Stimulated activated CD8-positive, alpha-beta memory T cell treated with anti-CD3 and anti-CD28 coated beads, Interleukin-7, amount 100 ng/mL, for 1 hour (primary cell): ENCODE measurements at places on chromosomes 7 and 10.

GRCh38 chr10:113648478-113648877 lies 15.4 kb downstream of the NRAP start:
- DNase-seq, result no peak

DNA sequence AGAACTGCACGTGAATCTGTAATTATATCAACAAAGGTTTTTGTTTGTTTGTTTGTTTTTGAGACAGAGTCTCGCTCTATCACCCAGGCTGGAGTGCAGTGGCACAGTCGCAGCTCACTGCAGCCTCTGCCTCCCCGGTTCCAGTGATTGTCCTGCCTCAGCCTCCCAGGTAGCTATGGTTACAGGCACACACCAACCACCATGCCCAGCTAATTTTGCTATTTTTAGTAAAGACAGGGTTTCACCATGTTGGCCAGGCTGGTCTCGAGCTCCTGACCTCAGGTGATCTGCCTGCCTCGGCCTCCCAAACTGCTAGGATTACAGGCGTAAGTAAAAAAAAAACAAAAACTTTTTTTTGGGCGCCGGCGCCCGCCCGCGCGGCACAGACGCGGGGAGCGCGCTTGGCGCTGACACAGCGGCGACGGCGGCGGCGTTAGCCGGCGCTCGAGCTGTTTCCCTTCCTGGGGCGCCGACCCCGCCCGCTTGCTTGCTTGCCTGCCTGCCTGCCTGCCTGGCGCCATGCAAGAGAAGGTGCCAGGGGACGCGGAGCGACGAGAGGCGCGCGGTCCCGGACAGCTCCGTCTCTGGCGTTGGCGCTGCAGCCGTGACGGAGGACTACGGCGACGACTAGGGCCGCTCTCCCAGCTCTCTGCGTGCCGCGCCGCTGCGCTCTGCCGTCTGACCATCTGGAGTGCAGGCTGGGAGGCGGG lies 171.4 kb upstream of the NUPR2 start:
- no peak for DNase-seq

GRCh38 chr7:18995270-18995671 lies 122.2 kb downstream of the TWIST1 start:
- DNase-seq, result no peak

DNA sequence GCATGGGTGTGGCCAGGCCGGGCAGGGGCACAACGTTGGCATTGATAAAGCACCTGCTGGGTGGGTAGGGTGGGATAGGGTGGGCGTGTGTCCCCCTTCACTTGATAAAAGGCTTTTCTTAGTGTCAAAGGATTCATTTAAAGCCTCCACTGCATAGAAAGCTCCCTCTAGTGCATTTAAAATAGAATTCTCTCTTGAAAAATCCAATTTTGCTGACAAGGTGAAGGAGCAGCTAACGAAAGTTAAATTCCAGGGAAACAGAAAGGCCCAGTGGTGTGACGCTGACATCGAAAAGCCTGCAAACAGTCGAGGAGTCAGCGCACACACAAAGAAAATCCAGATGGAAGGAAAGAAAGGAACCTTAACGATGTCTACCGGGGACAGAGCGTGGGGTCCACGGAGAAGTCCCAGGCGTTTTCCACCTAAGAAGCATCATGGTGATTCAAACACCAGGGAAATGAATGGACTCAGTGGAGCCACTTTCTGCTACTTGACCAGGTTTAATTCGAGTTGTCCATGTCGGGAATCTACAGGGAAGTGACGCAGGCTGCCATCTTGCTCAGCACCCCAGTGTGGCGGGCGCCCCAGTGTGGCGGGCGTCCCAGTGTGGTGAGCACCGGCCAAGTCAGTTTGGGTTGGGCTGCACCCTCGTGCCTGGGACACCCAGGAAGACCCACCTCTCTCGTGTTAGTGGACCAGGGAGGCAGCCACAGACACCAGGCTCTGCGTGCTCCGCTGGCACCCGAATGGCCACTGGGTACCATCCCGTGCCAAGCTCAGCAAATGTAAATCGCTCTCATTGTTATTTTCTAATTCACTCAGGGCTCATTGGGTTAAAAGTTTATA lies 217.8 kb downstream of the DNAJB6 start:
- DNase-seq, result no peak

DNA sequence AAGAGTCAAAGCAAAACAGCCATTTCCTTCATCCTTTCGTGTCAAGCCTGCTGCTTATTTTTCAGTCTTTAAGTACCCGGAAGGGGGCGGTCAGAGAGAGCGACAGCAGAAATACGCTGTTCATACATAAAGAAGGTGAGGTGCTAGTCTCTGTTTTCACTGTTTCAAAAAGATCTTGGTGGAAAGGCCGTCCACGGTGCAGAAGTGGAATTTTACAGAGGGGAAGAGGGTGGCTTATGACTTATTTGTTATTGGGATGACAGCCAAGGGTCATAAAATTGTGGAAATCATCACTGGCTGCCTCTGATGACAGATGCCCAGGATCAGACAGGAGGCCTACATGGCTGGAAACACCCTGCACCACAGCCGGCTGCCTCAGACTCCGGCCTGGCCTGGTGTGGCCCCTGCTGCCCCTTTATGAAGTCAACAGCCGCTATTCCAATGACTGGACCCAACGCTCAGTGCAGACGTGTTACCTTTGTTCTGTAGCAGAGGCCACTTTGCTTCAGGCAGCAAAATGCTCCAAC lies 57.0 kb downstream of the HIPK2 start:
- no peak for DNase-seq

GRCh38 chr10:78306358-78306757 lies 272.7 kb downstream of the RPS24 start:
- DNase-seq, result no peak

DNA sequence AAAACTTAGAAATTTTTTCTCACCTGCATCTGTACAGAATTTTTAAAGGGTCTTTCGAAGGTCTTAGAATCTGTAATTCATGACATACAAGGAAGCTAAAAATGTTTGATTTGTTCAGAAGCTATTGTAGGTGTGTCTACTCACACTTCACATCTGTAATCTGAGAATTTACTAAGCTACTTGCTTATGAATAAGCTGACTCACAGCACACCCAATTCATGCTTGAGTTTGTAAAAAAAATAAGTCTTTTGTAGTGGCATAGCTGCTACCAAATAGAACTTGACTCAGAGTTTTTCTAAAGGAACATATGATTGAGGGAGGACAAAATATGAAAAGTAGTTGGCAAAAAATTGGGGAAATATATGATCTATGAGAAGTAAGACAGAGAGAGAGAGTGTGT lies 12.7 kb upstream of the AGR2 start:
- DNase-seq, result no peak

DNA sequence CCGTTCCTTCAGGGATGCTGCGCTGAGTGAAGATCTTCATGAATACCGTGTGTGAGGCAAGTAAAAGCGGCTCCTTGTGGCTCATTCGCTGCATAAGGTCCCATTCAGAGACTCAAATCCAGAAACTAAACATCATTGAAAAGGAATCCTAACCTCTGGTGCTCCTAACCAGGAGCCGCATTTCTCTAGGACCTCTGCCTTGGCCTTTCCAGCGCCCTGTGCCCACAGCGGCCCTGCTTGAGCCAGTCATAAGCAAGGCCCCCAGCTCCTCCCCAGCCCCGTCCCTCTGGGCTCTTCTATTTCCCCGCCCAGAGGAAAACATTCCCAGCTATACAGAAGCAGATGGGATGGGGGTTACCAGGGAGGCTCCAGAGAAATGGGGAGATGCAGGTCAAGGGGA lies 42.6 kb upstream of the INSIG1 start:
- DNase-seq, result no peak

- DNase-seq, result no peak
Measured at GRCh38 chr10:44101082-44101481, 283.8 kb downstream of the CXCL12 start.

DNA sequence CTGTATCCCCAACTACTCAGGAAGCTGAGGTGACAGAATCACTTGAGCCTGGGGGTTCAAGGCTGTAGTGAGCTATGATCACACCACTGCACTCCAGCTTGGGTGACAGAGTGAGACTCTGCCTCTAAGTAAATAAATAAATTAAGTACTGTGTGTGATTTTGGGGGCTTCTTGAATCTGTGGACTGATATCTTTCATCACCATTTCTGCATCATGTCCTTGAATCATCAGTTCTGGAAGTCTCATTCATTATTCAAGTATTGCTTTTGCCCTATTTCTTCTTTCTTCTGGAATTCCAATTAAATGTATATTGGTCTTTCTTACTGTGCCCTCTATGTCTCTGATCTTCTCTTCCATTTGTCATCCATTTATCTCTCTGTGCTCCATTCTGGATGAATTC lies 46.7 kb upstream of the OPN4 start:
- DNase-seq, result no peak

DNA sequence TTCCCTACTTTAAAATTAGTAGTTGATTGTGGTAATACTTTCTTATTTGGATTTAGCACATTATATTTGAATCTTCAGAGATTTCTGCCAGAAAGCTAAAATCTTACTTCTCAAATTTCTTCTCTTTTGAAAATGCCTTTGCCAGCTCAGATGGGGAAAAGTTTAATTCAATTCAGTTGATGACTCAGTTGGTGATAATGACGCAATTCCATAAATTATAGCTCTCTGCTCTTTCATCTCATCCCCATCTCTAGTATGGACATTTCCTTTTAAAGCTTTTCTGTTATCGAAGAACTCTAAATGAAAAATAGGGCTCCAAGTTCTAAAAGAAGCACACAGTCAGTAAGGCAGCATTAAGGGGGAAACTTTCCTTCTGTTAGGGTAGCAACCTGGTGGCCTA lies 25.5 kb downstream of the RNLS start:
- no peak for DNase-seq

GRCh38 chr7:138196971-138197896 lies 121.0 kb downstream of the AKR1D1 start:
- no peak for DNase-seq

DNA sequence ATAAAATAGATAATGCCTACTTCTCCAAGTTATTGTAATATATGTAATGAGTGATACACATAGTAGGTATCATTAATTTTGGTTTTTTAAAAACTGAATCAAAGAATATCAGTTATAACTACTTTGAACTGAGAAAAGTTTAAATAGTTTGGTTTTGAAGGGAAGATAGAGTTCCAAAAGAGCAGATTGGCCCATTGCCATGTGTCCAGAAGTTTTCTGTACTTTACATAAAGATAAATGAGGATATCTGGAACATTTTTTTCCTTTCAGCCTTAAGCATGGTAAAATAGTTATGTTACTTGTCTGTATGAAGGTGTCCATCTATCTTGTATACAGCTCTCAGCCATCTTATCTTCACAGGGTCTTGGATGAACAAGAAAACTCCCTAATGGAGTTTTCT lies 97.9 kb upstream of the MXI1 start:
- no peak for DNase-seq

- DNase-seq, result no peak
Measured at GRCh38 chr10:132133449-132134240, 53.1 kb upstream of the DPYSL4 start.

GRCh38 chr10:102649797-102650654 lies 5.7 kb downstream of the TRIM8 start:
- no peak for DNase-seq

GRCh38 chr7:148079206-148080080 lies 511.1 kb upstream of the C7orf33 start:
- DNase-seq, result no peak

GRCh38 chr10:129962872-129963640 lies 1.0 kb downstream of the EBF3 start:
- DNase-seq, result no peak

- DNase-seq, result no peak
Measured at GRCh38 chr7:30027740-30028215, 434 bp upstream of the PLEKHA8 start.

DNA sequence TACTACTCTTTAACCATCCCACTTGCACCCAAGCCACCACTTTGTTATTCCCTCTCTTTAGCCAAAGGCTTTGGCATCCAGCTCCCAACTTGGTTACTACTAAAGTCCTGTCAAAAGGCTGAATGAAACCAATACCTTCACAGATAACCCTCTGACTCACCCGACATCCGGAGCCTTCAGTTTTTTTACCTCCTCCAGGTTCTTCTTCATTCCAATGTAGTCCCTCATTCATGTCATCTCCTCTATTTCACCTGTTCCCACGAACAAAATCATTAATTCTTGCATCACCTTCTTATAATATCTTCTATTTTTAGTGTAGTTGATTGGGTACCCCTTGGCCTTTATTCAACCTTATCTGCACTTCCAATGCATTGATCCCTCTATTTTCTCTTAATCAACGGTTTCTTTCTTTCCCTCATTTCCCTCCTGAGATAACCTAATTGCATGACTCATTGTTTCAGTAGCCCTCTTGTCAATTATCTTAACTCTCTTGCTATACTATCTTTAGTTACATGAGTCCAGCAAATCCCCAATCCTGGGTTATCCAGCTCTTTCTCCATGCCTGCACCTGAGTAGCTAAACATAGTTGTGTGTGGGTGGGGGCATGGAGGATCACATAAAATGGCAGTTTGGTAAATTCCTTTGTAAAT lies 87.2 kb upstream of the COL1A2 start:
- DNase-seq, result no peak

GRCh38 chr7:100007887-100008286 lies 7.5 kb upstream of the ZKSCAN1 start:
- DNase-seq, result no peak

DNA sequence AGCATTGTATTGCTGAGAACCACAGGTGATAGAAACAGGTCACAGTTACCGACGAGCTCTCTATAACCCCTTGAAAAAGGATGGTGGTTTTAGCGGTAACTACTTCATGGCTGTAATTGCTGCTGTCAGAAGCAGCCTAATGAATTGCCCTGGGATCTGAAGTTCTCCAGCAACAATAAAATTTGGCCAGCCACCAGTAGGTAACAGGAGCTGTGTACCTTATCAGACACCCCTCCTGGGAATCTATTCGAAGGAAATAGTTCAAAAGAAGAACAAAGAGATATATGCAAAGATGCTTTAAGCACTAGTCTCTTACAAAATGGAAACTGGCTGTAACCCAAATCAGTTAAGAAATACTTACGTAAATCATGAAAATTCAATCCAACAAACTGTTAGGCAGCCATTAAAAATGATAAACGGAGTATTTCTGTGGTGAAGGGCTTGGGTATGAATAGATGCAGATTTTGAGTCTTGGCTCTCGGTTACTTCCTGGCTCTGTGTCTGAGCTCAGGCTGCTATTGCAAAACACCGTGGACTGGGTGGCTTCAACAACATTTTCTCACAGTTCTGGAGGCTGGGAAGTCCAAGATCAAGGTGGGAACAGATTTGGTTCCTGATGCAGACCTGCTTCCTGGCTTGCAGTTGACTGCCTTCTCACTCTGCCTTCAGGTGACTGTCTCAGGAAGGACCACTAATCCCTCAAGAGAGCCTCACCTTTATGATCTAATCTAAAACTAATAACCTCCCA lies 1.6 kb downstream of the MSRB2 start:
- DNase-seq, result no peak

DNA sequence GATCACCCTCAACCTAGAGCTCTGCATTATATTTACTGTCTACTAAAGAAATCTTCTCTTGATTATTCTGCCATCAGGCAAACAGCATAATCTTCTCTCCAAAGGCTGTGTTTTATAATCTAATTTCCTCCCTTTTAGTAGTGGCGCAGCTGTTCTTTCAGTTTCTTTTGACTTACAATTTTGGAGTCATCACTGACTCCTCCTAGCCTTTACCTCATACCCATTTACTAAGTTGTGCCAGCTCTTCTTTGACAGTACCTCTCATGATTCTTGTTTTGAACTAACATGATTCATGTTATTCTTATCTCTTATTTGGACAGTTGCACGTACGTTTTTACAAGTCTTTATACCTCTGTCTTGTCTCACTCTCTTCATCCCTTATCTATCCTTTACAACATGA lies 113.0 kb downstream of the FOXP2 start:
- no peak for DNase-seq
